ENCODE measurements at places on chromosomes 4 and X.

GRCh38 chr4:120777459-120777858 is 145.1 kb downstream of the PRDM5 start:
- DNase-seq = no peak

- DNase-seq = no peak
Measured at GRCh38 chrX:68831405-68832100, 2.7 kb downstream of the EFNB1 start.

DNA sequence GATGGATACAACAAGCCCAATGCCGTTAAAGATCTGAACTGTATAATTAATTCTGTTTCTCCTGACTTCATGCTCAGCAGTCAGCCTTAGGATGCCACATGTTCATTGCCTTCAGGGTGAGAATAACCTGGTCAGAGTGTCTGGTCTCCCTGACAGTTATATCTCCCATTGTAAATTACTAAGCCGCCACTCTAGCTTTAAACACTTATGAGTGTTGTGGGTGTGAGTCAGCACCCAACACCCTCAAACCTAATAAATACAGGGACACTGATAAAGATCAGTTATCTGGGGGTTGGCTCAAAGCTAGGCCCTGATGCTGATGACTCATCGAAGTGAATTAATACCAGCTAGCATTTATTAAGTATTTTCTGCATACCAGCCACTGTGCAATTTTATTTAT is 64.9 kb upstream of the DYNLT3 start:
- peak; percentile 66 for DNase-seq

DNA sequence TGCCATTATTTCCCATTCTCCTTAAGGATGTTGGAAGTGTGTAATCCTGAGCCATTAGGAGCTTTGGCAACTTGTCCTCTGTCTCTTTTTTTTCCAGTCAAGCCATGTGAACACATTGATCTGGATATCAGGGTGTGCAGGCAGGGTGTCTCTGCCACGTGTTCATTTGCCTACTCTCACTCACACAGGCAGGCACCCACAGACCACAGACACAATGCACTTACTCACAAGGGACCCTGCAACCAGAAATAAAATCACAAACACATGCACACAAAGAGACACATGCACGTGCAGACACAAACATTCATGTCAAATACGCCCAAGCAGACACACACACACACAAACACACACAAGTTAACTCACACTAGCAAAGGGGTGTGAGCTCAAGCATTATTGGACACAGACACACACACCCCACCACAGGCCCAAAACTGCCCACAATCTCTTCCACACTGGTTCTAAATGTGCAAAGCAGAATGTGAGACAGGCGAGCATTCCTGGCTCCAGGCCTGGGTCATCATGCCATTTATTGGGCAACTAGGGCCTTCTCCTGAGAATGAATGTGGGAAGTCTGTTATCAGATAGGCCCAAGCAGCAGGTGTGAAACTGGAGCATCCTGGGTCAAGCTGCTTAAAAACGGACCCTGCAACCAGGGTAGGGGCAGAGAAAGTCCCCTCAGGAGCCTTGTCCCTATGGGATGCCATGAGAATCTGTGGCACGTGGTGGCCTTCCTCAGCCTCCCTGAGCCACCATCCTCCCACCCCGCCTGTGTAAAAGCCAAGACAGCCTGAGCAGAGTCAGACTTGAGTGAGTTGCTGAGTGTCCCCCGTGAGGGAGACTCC is 63.4 kb downstream of the NBDY start:
- DNase-seq = no peak

- no peak for DNase-seq
Measured at GRCh38 chr4:14125375-14126129, 498.0 kb upstream of the BOD1L1 start.

GRCh38 chr4:103934178-103934789 is 214.5 kb upstream of the TACR3 start:
- peak; percentile 78 for DNase-seq

DNA sequence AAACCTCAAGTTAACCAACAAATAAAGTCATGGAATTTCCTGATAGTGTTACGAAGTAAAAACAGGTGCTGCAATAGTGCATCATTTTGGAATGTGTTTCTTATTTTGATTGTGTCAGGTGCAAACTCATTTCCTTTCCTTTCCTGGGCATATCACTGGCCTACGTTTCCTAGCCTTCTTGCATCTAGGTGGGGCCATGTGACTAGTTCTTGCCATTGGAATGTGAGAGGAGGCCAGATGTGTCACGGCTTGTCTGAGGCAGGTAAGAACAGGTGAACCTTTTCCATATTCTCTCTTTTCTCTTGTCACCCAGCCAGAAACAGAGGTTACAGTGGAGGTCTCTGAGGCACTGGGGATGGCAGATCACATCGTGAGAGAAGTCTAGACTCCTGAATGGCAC is 868.0 kb downstream of the RPA4 start:
- no peak for DNase-seq

GRCh38 chr4:188372058-188372457 is 232.8 kb downstream of the TRIML1 start:
- no peak for DNase-seq

DNA sequence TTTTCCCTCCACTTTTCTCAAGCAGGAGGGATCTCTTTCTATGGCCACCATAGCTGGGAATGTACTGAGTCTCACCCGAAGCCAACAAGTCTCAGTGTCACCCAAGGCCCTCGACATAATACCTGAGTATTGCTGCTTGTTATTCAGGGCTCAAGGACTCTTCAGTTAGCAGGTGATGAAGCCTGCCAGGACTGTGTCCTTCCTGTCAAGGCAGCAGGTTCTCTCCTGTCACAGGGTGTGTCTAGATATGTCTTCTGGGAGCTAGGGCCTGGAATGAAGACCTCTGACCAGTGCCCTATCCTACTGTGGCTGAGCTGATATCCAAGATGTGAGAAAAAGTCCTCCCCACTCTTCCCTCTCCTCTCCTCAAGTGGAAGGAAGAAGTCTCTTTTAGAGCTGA is 391.0 kb upstream of the DIPK2B start:
- no peak for DNase-seq

DNA sequence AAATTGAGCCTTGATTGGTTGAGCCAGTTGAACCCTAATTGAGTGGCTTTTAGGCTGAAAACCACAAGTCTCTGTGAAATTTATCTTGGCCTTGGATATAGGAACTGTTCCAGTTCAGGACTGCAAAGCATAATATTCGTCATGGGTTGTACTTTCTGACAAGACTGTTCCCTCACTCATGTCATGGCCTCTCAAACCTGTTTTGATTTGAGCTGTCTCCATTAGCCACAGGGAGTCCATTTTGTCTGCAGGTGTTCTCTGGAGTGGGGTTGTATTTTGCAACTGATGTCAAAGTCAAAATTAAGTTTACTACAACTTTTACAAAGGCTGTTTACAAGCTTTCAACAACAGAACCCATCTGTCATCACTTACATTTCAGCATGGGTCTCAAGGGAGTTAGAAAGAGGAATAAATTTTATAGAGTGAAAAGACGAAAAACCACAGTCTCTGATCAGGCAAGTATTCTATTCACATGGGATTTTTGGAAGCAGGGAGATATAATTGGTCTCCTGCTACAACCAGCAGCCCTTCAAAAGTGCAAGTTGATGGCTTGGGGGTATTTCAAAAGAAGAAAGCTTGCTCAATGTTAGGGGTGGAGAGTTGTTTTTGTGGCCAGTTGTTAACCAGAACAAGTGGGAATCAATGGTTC is 1716.3 kb downstream of the C4orf33 start:
- no peak for DNase-seq

DNA sequence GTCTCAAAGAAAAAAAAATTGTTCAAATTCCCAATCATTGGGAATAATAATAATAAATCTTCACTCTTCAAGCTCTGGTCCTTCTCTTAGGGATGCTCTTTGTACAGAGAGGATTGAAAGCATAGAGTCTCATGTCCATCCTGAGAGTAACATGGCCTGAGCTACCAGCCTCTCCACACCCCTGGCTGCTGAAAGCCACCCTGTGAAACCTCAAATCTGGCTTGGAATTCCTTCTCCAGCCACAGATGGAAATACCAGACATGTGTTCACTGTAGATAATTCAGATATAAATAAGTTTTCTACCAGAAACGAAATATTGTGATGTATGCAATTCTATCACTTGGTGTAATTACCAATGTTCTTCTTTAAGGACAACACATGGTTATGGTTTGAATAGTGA is 140.6 kb downstream of the ARSF start:
- DNase-seq = no peak

GRCh38 chrX:10360116-10360515 is 203.3 kb downstream of the CLCN4 start:
- DNase-seq = no peak

- DNase-seq = no peak
Measured at GRCh38 chr4:32032136-32032672, 1312.0 kb downstream of the PCDH7 start.

GRCh38 chrX:45128896-45129454 is 71.7 kb downstream of the DIPK2B start:
- no peak for DNase-seq

DNA sequence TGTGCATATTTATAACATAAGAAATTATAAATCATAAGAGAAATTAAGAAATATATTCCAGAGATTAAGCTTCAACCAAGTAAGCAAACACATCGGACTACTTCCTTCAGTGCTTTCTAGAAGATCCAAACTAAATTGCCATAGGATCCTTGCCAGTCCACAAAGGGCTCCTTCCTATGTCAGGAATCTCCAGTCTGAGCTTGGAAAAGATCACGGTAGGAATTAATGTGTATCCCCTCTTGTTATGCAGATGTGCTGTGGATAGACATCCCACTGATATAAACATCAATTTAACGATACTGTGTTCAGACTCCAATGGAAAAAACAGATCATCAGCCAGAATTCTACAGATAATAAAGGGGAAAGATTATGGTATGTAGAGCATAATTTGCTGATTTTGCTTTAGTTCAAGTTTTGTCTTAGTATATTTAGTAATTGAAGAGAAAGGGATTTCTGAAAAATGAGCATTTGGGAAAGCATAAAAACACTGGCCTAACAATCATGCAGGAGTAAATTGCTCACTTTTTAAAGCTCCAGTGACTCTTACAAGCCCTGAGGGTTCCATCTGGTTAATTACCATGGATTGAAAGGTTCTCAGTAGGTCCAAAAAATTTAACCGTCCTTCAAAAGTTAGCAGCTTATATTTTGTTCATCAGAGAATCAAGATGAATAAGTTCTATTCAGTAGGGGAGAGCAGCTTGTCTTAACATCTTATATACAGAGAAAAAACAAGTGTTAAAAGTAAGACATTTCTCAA is 65.9 kb downstream of the HHIP start:
- DNase-seq = no peak
